ENCODE measurements at places on chromosomes 2 and 18.

DNA sequence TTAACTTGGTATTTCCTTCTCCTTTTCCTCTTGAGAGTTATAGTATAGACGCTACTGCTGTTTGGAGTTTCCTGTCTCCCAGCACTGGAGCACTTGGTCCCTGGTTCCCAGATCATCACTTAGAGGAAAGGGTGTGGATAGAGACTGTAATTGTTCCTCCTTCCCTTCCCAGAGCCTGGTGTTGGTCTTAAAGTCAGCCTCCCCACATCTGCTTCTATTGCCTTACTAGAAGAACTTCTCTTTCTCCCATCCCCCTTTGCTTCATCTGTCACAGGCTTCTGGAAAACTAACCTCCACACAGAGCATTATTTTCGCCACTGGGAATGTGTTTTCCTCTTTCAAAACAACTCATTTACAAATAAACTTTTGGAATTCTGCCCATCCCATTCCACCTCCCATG, 131.0 kb downstream of the CCDC85A start:
- DNase-seq = no peak

GRCh38 chr18:26487437-26487836, 60.9 kb downstream of the KCTD1 start:
- no peak for DNase-seq

- no peak for DNase-seq
These were observed 19.6 kb downstream of the CERS6 start for GRCh38 chr2:168475636-168476035.

- DNase-seq = no peak
These were observed 49.2 kb upstream of the CHN1 start for GRCh38 chr2:175054340-175054739.

GRCh38 chr2:53422979-53423378, 344.6 kb upstream of the CHAC2 start:
- DNase-seq = peak; percentile 12

DNA sequence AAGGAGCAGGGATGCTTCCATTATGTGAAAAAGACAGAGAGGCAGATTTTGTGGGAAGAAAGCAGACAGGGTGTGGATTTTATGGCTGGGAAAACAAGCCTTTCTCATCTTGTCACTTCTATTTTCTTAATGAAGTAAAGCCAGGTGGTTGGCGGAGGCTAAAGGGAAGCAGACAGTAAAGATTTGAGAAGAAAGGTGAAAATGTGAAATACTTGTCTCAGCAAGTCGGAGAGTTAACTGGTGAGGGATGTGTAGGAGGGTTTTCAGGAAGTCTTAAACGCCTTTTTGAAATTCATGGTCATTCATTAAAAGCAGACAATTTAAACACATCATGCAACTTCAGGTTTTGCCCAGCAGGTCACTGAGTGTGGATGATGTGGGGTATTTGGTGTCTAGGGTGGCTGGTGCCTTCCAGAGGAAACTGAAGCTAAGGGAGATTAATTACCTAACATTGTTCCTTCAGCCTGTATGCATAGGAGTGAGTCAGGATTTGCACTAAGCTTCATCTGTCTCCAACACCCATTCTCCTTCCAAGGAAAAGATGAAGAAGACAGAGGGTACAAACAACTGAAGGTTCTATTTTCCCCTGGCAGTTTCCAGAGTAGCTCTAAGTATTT, 20.7 kb downstream of the SLC14A2 start:
- DNase-seq = no peak

- DNase-seq = no peak
These were observed 14.7 kb upstream of the CYRIA start for GRCh38 chr2:16680304-16680703.

- no peak for DNase-seq
These were observed 40.6 kb upstream of the HDAC4 start for GRCh38 chr2:239441261-239442078.

DNA sequence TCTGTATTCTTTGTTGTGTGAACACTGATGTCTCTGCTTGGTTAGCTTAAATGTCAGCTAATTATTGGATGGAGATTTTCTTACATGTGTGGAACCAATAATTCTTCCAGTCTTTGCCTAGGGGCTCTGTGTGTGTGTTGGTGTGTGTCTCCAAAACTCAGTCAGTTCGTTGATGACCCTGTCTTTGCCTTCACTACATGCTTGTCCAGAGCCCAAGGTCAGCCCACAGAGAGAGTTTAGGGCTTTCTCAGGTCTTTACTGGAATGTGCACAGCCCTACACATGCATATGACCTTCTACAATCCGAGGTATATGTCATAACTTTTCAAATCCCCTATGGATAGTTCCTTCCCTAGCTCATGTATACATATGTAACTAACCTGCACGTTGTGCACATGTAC, 74.1 kb upstream of the LDAH start:
- DNase-seq = no peak

DNA sequence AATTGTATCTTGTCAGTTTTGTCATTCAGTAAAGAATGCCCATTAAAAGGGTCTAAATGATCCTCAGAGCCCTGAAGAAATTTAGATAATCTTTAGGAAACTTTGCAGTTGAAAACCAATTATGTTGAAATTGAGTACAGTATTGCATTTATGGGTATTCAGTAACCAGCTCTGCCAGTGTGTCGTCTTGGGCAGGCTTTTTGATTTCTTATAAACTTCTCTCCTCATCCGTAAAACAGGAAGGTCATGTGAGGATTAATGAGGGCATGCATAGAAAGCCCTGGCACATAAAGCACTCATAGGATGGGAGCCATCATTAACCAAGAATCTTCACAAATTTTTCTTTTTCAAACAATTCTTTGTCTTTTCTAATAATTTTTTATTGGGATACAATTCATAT, 14.8 kb downstream of the PNO1 start:
- no peak for DNase-seq

DNA sequence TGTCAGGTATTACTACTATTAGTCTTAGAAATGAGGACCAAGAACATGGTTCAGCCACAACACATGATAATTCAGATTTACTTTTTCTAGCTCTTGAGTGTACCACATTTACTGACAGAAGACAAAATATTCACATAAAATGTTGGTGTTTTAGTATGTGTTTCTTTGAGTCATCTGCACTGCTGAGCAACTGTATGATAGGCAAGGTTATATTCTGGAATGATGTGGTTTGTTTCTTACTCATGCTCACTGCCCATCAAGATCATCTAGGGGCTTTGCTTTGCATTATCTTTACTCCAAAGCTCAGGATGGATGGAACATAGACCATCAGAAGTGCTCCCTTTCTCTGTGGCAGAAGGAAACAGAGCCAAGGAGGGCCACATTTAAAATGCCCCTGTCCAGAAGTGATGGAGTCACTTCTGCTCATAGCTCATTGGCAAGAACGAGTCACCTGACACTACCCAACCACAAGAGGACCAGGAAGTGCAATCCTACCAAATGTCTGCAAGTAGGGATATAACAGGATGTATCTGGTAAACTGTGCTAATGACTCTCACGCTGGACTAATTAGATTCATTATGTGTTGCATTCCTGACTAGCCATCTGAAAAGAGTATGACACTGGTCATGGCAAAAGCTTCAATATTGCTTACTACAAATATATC, 81.5 kb downstream of the DIS3L2 start:
- no peak for DNase-seq

DNA sequence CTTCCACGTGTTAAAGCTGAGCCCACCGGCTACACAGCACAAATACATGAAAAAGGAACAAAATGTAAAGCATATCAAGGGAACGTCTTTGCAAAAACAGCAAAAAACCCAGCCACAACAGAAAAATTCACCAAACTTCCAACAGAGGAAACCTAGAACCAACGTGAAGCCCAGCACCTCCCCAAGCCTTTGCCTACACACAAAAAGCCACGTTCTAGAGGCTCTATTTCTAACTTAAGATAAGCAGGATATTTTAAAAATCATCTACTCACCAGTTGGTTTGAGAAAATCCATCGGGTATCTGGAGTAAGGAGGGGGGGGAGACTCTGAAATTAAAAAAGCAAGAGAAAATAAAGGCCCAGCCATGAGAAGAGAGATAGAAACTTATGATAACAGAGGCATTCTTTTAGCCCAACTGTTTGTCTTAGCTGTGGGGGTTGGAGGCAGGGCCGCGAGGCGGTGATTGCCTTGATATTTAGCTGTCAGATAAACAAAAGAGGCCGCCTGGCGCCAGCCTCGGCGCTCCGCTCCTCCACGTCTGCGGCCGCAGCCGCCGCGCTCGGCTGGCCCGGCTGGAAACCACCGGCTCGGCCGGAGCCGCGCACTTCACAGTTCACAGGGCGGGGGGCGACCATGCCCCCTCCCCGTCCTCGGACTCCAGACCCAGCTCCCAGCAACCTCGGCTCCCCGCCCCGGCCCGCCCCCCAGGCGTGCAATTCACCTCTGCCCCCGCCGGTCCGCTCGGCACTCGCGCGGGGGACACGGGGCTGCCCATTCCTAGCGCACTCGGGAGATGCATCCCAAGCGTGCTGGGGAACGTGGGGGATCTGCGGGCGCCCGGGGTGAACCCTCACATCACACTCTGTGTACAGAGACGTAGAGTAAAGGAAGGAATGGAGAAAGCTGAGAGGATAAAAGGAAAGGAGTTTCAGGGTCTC, 2.4 kb downstream of the SMAD7 start:
- peak; percentile 61 for DNase-seq

GRCh38 chr18:28541276-28541930, 364.5 kb upstream of the CDH2 start:
- no peak for DNase-seq

GRCh38 chr2:102826904-102827303, 65.1 kb downstream of the TMEM182 start:
- peak; percentile 29 for DNase-seq

GRCh38 chr2:6977113-6977741, 60.0 kb downstream of the RNF144A start:
- DNase-seq = no peak

DNA sequence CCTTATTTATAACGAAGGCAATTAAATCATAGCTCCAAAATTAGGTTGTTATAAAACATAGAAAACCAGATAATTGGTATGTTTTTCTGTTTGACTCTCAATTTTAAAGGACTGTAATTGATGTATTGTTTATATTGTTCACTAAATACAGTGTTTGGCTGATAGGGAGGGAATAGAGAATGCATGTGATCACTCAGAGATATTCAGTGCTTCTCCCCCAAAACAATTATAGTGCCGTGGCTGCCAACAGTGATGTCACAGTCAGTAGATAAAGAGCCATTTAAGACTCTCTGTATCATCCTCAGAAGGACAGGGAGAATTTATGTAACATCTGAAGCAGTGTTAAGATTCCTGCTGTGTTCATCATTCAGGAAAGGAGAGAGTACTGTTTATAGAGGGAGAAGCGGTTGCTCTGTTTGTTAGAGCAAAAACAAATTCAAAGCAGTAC, 69.6 kb downstream of the PHLPP1 start:
- no peak for DNase-seq

GRCh38 chr2:70546376-70546775, 7.2 kb downstream of the TGFA start:
- no peak for DNase-seq
